ENCODE measurements at places on chromosomes 7 and 10. TPM values are rescaled to one million over a fixed set of nuclear protein-coding genes. Genes with fewer than 3 reads are reported as not detected.

- peak; percentile 68 for ATAC-seq
These were observed 8.0 kb upstream of the HSPB1 start for GRCh38 chr7:76294344-76295024.

GRCh38 chr7:83599131-83599530 is 49.8 kb downstream of the SEMA3E start:
- no peak for ATAC-seq

GRCh38 chr10:62380016-62380415 is 5.8 kb downstream of the ZNF365 start:
- peak; percentile 54 for ATAC-seq

DNA sequence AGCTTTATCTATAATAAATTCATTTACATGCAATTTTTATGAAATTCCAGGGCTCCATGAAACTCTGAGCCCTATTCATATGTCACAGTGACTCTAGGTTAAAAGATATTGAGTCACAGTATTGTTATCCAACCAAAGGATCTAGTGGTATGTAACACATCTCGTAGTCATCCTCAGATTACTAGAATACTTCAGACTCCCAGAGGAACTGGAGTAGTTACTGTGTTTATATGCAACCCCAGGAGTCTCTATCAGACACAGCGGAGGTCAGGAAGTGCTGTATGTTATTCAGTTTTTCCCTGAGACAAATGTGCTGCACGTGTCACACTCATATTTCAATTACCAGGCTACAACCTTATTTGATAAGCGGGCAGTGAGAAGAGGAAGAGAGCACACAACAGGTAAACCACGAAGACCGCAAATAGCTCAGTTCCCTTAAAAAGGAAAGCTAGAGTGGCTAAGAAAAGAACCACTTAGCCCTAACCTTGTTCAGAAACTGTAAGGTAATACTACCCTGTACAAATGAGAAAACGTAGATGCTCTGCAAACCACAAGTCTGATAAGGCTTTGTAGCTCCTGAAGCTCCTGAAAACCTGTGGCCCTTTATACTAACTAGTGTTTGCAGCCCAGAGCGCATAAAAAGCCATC is 114.0 kb upstream of the CNTNAP2 start:
- no peak for ATAC-seq

- peak; percentile 89 for ATAC-seq
These were observed 179.0 kb downstream of the PTEN start for GRCh38 chr10:88042160-88043100.

- ATAC-seq, result no peak
These were observed 21.3 kb downstream of the CCDC3 start for GRCh38 chr10:12980102-12980661.

GRCh38 chr7:105408791-105409410 is 20.2 kb upstream of the SRPK2 start:
- no peak for ATAC-seq

GRCh38 chr10:48806342-48806741 is 121.7 kb downstream of the WDFY4 start:
- no peak for ATAC-seq

DNA sequence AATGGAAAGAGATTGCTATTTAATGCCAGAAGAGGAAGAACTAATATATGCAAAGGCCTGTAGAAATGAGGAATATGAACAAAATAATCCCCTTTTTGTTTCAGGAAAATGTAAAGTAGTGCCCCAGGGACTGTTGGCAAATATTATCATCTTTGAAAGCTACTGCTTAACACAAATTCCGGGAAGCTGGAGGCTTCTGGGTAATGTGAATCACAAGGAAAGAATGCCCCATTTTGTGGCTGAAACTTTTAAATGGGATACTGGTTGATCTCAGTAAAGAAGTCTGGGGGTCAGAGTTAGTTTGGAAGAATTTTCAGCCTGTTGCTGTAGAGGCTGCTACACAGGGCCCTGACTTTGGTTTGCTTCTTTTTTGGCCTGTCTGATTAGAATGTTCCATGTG is 141.0 kb downstream of the PTEN start:
- no peak for ATAC-seq

GRCh38 chr10:90289037-90289436 is 568.8 kb downstream of the HTR7 start:
- ATAC-seq, result no peak

DNA sequence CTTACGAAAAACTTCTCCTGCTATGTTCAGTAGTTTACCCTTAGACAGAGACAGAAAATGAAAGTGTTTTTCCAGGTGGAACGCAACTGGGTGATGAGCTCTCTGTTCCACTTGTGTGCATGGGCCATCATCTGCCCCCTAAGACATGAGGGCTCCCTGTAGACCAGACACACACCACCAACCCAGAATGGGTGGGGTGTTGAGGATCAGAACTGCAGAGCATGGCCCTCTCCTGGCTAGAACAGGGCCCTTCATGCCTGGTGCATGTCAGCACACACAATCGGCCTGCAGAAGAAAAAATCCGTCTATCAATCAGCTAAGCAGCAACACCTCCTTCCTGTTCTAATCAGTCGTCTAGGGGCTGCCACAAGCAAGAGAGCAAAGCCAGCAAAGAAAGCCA is 186.2 kb upstream of the INHBA start:
- no peak for ATAC-seq

GRCh38 chr7:79332091-79332490 is 121.4 kb downstream of the MAGI2 start:
- no peak for ATAC-seq

GRCh38 chr7:134992626-134993179 is 6.4 kb downstream of the AGBL3 start:
- ATAC-seq, result no peak

DNA sequence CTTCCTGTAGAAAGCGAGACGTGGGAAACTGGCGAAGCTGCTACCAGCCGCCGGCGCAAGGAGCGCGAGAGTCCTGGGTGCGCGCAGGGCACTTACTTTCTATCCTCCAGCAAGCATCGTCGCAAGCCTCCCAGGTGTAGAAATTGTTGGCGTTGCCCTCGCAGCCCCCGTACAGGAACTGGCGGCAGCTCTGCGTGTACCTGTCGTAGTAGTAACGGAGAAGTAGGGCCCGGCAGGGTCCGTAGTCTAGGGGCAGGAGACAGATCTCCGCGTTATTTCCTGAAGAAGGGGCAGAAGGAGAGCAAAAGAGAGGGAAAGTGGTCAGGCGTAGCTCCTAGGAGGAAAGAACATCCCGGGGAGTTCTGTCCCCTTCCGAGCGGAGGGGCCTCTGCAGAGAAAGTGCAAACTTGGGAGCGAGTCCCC is 501 bp downstream of the TFPI2 start:
- ATAC-seq, result no peak

- ATAC-seq, result no peak
These were observed 123.4 kb downstream of the SNX13 start for GRCh38 chr7:17816903-17817302.

DNA sequence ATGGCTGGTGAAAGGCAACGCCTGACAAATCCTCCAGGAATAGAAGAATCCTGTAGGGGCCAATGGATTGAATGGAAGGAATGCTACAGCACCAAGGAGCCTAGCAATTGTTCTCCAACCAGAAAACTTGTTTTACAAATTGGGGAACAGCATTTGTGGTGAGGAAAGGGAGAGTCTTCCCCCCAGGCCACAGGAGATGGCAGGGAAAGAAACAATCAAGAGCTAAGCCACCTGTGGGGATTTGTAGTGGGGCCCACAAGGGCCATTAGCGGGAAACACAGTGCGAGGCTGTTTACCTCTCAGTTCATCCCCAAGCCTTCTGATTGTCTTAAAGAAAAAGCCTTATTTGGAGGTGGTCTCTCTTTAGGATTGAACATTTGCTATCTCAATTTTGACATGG is 48.5 kb upstream of the KCNMA1 start:
- ATAC-seq, result no peak

DNA sequence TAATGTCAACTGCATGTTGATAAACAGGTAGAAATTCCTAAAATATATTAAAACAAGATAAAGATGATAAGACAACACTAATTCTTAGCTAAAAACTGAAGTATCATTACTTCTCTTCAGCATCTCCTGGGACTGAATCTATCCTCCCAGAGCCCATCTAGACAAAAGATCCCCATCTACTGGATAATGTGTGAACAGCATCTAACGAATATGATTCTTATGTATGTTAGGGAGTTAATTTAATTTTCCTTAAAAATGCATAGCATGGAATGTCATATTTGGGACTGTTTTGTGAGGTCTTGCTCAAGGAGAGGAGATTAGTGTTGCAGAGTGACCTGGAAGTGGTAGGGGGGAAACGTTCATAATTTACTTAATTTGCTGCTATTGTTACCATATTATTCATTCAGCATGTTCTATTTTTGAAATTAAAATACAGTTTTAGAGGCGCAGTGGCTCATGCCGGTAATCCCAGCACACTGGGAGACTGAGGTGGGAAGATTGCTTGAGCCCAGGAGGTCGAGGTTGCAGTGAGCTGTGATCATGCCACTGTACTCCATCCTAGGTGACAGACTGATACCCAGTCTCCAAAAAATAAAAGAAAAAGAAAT is 305.1 kb upstream of the CSTF2T start:
- no peak for ATAC-seq

DNA sequence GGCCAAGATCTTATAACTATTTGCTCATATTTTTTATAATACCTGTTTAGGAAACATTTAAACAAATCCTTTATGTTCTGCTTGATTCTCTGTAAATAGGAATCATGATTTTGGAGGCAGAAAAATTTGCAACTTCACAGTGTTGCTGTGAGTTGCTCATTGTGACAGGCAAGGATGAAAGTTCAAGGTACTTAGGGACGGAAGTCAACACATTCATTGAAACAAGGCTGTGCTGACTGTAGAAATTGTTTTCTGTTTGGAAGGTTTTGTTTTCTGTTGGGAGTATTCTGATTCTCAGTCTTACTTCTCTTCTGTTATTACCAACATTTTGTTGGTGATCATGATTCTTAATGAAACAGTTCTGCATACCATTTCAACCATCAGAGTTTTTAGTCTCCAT is 54.9 kb downstream of the FANK1 start:
- no peak for ATAC-seq

DNA sequence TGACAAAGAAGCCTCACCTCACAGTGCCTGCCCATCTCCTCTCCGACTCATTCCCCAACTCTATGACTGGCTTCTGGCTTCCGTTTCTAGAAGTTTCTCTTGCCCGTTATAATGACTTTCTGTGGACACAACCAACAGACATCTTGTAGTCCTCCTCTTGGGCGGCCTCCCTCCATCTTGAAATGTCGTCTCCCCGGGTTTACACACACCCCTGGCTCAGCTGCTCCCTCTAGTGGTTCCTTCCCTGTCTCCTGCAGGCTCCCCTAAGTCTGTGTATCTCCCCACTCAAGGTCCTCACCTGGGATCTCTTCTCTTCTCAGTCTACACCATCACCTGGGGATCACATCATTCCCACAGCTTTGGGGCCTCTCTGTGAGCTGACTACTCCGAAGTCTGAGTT is 123.4 kb upstream of the NEBL start:
- ATAC-seq, result peak; percentile 35

- ATAC-seq, result no peak
These were observed 154.9 kb upstream of the ITGB1 start for GRCh38 chr10:33112831-33113455.

NODAL gene
- 0.48 TPM for total RNA-seq

TWIST1 gene
- 0.64 TPM for total RNA-seq

ASZ1 gene
- not detected for total RNA-seq

DYNC1I1 gene
- total RNA-seq, result 7.4 TPM

FAM25A gene
- 29.4 TPM for total RNA-seq

FXYD4 gene
- not detected for total RNA-seq

RARRES2 gene
- 7.5 TPM for total RNA-seq

GALNT17 gene
- 0.36 TPM for total RNA-seq

All from esophagus mucosa (tissue), 1 donor.